ENCODE measurements at places on chromosomes 11 and 22.
A peak's percentile ranks its signal among the peaks of the same experiment; 100 is the strongest.

GRCh38 chr22:44455151-44455962 is 42.7 kb downstream of the RTL6 start:
- DNase-seq = no peak

GRCh38 chr11:103700622-103701021 is 335.8 kb upstream of the DDI1 start:
- DNase-seq = no peak

GRCh38 chr11:118929501-118930093 is 3.9 kb upstream of the BCL9L start:
- peak; percentile 68 for DNase-seq

GRCh38 chr11:134558916-134559601 is 147.0 kb upstream of the B3GAT1 start:
- no peak for DNase-seq

Data from NCI-H2171 (cell line).